ENCODE measurements at places on chromosomes 5 and 9.

DNA sequence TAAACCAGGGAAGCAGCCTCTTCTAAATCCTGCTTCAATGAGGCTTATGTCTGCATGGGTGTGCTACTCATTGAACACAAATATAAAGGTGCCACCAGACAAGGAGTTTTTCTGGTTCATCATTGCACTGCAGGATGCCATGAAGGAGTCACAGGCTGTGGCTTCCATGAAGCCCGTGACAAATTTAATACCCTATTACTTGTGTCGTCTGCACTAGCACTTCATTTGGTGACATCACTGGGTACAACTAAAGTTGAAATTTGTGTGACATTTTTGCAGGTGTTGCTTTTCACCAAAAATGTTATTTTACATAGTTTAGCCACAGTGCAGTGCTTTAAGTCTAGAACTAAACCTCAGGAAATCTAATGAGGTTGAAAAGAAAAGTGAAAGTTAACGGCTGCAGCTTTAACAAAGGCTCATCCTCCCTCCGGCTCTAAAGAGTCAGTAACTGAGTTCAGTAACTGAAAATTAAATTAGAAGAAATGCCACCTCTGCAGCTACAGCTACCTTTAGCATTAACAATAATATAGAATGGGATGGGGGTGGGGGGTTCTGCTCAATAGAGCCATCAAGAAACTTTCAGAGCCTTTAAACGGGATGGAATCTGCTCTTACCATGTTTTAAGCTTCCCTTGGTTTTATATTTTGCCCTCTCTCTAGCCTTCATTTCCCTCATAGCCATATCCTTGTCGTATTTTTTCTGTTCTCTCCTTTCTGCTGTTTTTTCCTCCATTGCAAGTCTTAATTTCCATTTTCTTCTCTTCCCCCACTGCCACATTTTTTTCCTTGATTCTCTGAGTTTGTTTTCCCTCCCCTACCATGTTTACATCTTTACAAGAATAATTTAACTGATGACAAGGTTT lies 233.8 kb upstream of the TMEM161B start:
- no peak for DNase-seq

- no peak for DNase-seq
Measured at GRCh38 chr5:75610201-75610600, 1.1 kb upstream of the ANKDD1B start.

- no peak for DNase-seq
Measured at GRCh38 chr9:114697951-114698351, 16.0 kb upstream of the TEX48 start.

GRCh38 chr5:9104571-9105339 lies 441.1 kb downstream of the SEMA5A start:
- DNase-seq = no peak

GRCh38 chr5:170642776-170643436 lies 139.1 kb downstream of the KCNIP1 start:
- no peak for DNase-seq

- DNase-seq = no peak
Measured at GRCh38 chr5:65244031-65244430, 237.7 kb downstream of the ADAMTS6 start.

Measured in stimulated activated CD8-positive, alpha-beta memory T cell treated with anti-CD3 and anti-CD28 coated beads, Interleukin-4, amount 100 ng/mL, for 1 hour (primary cell).